NCI-H187 (cell line): ENCODE measurements at places on chromosomes 4 and X.

DNA sequence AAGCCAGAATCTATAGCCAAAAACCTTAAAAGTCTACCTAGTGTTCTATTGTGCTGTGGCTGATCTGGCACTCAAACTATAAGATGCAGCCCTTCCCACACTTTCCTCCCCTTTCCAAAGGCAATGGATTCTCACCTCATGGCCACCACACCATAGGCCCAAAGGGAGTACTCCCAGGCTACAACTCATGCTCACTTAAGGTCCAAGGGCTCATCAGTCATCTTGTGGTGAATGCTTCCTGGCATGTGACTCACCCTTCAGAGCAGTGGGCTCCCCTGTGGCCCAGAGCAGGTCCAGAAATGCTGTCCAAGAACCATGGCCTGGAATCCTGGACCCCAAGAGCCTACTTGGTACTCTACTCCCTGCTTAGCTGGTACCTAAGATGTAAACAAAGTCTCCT lies 181.0 kb downstream of the CHRDL1 start:
- no peak for DNase-seq

DNA sequence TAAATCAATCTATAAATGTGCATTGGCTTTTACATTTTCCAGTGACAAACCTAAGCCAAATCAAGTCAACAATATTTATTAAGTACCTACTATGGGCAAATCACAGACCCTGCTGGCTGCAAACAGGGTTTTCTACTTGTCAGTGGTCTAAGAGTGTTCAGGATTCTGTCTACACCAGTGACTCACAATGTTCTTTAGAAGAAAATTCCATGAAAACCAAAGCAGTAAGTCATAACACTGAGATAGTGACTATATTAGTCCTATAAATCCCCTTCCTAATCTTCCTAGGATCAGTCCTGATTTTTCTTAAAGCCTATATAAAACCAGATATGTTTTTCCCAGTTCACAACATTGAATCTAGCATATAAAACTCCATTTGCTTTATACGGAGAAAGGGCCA lies 69.7 kb downstream of the PPP3CA start:
- DNase-seq = no peak

DNA sequence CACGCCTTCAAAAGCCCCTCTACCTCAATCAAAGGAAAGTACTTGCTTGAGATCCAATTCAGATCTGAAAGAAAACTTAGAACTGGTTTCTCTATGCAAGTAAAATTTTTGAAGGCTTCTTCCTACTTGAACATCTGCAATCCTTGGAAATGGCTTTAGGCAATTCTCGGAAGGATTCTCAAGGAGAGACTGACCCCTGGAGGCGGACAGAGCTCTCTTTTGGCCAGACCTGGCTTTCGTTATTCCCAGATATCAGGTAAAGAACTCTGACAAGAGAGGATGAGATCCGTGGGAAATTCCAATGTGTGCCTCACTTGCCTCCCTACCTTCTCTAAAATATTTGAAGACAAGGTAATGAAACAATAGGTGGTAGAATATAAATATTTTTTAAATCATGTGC lies 670.3 kb upstream of the FAM241A start:
- no peak for DNase-seq

- no peak for DNase-seq
These were observed 29.4 kb downstream of the IRF2 start for GRCh38 chr4:184444953-184445309.

DNA sequence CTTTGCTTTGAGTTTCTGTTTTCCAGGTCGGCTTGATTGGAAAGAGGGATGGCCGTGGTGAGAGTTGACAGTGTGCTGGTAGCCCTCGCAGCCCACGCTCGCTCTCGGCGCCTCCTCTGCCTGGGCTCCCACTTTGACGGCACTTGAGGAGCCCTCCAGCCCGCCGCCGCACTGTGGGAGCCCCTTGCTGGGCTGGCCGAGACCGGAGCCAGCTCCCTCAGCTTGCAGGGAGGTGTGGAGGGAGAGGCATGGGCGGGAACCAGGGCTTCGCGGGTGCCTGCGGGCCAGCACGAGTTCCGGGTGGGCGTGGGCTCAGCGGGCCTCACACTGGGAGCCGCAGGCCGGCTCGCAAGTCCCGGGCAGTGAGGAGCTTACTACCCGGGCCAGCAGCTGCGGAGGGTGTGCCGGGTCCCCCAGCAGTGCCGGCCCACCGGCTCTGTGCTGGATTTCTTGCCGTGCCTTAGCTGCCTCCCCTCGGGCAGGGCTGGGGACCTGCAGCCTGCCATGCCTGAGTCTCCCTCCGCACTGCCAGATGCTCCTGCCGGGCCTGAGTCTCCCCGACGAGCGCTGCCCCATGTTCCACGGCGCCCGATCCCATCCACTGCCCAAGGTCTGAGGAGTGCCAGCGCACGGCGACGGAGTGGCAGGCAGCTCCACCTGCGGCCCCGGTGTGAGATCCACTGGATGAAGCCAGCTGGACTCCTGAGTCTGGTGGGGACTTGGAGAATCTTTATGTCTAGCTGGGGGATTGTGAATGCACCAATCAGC lies 166.4 kb upstream of the FAT1 start:
- DNase-seq = no peak

GRCh38 chr4:188082796-188083195 lies 26.6 kb downstream of the TRIML2 start:
- DNase-seq = no peak

GRCh38 chrX:117532339-117532738 lies 584.3 kb downstream of the KLHL13 start:
- DNase-seq = no peak

GRCh38 chr4:69124941-69125340 lies 28.7 kb downstream of the UGT2B7 start:
- DNase-seq = no peak

- DNase-seq = no peak
These were observed 38.0 kb downstream of the PTTG2 start for GRCh38 chr4:37998226-37998625.

DNA sequence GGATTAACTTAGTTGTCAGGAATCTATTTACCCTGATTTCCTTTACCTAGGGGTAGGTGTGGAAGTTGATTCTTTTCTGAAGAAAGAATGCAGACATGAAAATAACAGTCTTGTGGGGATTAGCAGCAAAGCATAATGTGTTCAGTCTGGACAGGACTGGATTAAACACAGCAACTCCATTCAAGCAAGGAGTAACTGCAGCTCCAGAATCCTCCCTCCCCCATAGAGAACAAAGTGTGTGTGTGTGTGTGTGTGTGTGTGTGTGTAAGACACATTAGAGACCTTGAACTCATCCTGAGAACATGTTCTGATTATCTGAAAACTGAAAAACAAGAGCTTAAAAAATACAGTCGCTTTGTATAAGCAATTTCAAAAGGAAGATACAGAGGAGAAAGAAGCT lies 9.3 kb downstream of the C4orf54 start:
- DNase-seq = no peak

GRCh38 chr4:84870398-84871163 lies 95.9 kb downstream of the WDFY3 start:
- DNase-seq = no peak

GRCh38 chr4:94802091-94802490 lies 44.3 kb downstream of the BMPR1B start:
- DNase-seq = no peak

- no peak for DNase-seq
These were observed 4.9 kb downstream of the MBNL3 start for GRCh38 chrX:132483951-132484350.

DNA sequence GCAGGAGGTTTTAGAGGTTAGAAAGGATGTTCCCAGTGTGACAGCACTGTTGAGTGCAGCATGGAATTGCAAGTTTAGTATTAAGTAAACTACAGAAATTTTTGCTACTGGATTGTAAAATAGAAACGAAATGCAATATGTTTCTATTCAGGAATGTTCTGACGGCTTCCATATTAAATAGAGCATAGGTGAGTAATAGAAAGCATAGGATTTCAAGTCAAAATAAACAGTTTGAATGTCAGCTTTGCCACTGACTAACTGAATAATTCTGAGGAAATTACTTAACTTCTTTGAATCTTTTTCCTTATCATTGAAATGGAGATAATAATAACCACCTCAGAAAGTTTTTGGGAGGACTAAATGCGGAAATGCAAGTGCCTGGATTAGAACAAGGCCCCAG lies 331.9 kb upstream of the GK2 start:
- DNase-seq = no peak

DNA sequence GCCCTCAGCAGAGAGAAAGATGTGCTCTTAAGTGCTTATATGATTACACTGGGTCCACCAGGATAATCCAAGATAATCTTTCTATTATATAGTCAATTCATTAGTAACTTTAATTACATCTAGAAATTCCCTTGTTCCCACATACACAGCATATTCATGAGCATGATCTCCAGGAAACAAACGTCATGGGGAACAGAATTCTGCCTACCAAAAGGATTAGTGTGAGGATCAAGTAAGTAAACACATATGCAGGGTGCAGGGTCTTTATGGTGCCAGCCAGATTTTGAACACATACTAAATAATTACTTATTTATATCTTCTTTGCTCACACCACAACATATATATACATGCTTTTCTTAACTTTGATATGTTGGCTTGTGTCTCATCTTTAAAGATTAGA lies 169.1 kb downstream of the KCTD8 start:
- DNase-seq = no peak

- DNase-seq = no peak
These were observed 134.6 kb downstream of the HMX1 start for GRCh38 chr4:8737075-8737474.

- no peak for DNase-seq
These were observed 13.3 kb downstream of the TFE3 start for GRCh38 chrX:49029876-49030275.

DNA sequence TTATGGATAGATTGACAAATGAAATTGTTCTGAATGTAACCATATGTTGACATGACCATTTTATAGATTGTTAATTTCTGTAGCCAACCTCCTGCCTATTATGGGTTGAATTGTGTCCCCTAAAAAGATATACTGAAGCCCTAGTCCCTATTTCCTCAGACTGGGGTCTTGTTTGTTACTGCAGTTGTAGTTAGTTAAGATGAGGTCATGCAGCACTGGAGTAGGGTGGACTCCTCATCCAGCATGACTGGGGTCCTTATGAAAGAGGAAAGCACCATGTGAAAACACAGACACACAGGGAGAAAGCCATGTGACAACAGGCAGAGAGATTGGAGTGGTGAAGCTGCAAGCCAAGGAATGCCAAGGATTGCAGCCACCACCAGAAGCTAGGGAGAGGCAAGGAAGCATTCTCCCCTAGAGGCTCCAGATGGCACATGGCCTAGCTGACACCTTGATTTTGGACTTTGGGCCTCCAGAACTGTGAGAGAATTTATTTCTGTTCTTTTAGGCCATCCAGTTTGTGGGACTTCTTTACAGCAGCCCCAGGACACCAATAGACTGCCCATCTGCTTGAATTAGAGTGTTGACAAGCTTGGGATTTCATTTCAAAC lies 14.0 kb downstream of the MTM1 start:
- DNase-seq = no peak

GRCh38 chr4:144716778-144717177 lies 70.8 kb downstream of the HHIP start:
- no peak for DNase-seq

DNA sequence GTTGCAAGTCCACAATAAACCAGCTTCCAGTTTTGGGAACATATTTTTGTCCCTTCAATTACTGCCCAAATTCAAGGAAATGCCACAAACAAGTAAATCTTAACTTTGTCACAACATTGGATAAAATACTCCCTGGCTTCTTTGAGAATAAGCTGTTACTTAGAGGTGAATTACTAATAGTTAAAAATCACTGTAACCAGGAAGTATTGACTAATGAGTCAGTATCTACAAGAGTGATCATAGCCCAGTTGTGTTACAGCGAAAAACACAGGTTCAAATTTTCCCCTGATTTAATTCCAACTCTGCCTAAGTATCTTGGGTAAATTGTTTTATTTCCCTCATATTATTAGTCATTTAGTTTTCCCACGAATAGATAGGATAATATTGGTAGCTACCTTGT lies 291.2 kb upstream of the PPARGC1A start:
- DNase-seq = no peak

GRCh38 chrX:54423161-54423888 lies 16.9 kb upstream of the TSR2 start:
- DNase-seq = no peak

- DNase-seq = no peak
These were observed 86.0 kb downstream of the SCD5 start for GRCh38 chr4:82712561-82712960.

DNA sequence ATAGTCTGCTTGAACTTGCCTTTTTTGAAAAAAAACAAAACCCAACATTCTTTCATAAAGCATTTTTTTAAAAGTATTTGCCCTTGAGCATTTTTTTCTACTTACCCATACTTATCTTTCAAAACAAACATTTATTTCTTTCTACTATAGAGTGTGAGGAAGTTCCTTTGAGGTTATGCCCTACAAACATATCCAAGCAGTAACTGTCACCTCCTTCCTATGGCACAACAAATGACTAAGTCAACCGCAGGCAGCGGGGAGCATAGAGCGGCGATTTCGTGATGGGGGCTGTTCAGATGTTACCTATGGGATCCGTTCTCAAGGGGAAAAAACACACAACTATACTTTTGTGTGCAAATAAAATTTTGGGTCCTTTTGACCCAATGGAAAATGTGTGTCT lies 19.4 kb downstream of the SPRY1 start:
- no peak for DNase-seq

- no peak for DNase-seq
These were observed 223.0 kb upstream of the GATB start for GRCh38 chr4:151983854-151984253.

DNA sequence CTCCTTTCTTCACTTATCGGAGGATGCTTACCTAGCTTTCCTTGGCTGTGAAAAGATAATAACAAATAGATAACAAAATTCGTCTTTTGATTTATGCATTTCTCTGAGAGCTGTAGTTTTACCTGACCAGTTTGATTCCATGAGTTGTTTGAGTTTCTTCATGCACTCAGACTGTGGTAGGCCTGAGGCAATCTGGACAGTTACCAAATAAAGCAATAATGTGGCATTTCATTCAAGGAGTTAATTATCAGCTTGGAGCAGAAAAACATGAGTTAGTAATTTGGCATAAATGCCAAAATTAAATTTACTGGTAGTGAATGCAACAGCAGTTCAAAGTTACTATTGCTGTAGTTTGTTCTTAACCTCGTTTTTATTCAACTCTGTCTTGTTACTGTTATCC lies 53.5 kb downstream of the FABP2 start:
- no peak for DNase-seq

DNA sequence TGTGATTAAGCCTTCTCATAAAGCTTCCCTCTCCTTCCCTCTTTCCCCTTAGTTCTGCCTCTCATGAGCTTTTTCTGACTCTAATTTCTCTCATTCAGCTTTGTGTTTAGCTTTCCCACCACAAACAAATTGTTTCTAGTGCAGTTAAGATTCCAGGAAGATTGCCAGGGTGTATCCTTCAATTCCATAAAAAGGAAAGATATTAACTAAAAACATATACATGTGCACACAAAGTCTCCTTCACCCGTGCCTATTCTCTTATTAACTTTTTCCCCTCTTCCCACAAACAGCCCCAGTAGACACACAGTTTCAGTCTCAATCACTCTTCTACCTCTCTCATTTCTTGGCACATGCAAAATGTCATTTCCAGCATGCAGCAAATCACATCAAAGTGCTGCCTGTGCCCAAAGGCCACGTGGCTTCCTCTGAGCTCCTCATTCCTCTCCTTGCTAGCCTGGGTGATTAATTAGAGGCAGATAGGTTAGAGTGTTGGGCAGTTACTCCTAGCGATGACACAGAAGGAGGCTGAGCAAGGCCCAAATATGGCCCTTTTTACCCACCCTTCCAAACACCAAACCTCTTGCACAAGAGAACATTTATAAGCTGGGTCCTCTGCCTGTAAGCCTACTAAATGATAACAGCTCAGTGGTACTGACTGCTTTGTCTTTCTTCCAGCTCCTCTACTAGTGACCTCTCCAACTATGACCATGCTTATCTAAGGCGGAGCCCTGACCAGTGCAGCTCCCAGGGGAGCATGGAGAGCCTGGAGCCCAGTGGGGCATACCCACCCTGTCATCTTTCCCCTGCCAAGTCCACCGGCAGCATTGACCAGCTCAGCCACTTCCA lies 159.6 kb downstream of the SOWAHB start:
- DNase-seq = no peak
